ENCODE measurements at places on chromosomes 12 and 14.
A peak's percentile ranks its signal among the peaks of the same experiment; 100 is the strongest.

DNA sequence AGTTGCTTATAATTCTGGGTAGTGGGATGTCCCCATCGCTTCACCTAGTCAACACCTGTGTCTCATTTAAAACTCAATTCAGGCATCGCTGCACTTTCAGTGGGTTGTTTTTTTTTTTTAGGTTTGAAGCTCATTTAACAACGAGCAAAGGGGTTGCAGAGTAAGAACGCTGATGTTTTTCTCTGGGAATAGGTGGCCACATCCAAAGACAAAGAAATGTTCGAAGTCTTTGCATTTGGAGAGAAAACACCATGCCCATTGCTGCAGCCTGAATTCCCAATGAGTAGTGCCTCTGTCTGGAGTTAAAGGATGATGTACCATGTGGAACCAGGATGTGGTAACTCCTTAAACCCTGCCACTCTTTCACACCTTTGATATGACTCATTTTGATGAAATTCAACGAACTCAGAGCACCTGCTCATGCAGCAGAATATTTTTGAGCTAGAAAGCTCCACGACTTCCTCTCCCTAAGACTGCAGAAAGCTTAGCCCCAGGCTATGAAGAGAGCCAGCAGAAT, 35.1 kb upstream of the BATF start:
- DNase-seq = no peak

DNA sequence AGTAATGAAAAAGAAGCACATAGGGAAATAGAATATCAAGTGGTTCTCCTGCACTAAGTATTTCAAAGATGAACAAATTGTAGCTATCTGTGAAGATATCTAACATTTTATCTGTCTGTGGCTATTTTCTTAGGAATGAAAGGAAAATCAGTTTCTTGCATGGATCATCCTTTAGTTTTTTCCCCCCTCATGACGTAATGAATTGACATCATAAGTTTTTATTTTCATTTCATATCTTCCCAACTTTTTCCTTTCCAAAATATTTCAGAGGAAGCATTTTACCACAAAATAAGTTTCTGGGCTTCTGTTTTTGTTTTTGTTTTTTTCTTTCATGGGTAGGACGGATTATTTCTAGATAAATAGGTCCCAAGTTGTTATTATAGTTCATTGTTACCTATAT, 996.6 kb downstream of the TMEM121 start:
- DNase-seq = no peak

DNA sequence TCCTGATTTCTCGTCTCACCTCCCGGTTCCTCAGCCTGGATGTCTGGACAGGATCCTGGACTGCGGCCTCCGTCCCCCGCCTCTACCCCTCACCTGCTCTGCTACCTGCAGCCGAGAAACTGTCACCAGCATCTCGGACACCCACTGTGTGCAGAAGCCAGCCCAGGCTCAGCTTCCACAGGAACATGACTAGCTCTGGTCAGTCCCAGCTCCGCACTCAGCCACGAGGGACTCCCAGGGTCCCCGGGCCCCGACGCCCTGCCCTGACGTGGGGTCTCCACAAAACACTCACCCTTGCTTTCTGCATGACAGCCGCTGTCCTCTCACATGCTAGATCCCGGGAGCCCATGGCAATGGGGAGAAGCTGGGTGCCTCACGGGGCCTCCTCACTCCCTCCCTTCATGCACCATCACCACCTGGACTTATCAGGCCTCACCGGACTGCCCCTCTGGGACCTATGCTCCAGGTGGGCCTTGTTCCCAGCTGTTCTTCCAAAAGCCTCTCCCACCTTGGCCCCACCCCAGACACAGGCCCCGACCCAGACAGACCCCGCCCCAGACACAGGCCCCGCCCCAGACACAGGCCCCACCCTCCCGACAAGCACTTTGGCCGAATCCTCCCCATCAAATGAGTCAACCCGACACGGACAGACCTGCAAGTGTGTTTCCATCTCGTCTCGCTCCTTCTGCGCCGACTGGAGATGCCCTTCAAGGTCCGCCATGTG, 26.9 kb upstream of the ANKLE2 start:
- DNase-seq = no peak

DNA sequence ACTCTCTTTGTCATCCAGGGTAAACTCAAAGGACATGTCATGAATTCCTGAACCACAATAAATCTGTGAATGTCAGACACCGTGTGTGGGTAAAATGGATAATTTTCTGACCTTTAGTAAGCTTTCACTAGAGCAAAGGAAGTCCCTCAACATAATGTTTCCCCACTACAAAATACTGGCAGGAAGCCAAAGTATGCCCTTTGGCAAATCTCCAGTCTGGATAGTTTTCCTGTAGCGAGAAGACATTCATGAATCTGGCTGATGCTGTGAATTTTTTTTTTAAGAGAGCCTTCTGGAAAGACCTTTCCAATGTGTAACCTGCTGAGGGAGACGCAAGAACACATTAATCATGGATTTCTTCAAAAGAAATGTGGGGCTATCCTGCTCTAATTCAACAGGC, 389.6 kb upstream of the DDHD1 start:
- DNase-seq = no peak

DNA sequence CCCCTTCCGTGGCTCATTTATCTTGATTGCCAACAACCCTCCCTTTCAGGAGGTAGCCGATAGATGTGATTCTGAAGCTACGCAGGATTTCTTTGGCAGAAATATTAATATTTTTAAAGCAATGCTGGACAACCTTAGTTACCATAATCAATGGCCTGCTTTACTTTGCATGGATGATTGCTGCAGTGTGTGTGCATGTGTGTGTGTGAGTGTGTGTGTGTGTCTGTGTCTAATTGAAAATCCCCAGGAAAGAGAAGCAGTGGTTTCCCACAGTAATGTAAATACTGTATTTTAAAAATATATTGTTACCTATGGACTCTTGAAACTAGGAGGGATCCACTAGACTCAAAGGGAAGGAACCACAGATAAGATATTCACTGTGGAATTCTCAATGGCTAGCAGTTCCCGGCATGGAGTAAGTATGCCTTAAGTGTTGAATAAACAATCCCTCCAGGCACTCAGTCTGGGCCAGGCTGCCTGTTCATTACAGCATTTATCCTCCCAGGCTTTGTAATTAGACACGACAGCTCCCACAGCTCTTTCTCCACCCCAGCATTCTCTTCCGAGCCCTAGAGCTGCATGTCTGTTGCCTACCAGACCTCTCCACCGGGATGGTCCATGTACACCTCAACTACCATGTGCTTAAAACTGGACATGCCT, 22.5 kb upstream of the C14orf132 start:
- DNase-seq = peak; percentile 82

GRCh38 chr12:104010121-104010520, 39.9 kb downstream of the GLT8D2 start:
- no peak for DNase-seq
